ENCODE measurements at places on chromosomes 5 and 9.
A peak's percentile ranks its signal among the peaks of the same experiment; 100 is the strongest.

DNA sequence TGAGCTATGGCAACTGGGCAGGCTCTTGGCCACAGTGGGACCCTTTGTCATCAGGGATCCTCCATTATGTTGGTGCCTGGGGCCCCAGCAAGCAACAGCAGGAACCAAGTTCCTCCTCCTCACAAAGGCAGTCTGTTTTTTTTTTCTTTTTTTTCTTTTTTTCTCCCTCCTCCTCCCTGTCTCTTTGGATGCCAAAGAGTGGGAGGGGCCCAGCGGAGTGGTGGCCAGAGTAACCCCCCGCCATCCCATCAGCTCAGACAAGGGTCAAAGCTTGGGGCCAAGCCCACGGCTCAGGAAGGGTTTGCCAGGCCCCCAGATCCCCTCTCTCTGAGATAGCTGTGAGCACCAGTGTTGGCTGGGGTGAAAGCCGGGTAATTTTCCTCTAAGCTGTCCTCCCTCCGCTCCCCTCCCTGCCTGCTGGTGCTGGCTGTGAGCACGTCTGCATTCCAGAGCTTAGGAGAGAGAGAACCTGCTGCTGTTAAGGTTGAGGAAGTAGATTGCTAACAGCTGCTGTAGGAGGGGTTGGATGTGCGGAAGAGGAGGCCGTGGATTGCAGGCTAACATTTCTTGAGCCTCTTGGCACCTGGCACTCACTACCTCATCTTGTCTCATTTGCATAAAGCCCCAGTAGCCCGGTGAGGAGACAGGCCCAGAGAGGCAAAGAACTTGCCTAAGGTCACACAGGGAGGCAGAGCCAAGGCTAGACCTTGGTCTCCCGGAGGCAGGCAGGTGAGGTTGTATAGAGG is 21.2 kb downstream of the GSN start:
- peak; percentile 61 for DNase-seq

- peak; percentile 17 for DNase-seq
Measured at GRCh38 chr5:34957857-34958690, 28.7 kb downstream of the DNAJC21 start.

GRCh38 chr5:106171132-106171531 is 1499.6 kb downstream of the EFNA5 start:
- DNase-seq, result no peak

DNA sequence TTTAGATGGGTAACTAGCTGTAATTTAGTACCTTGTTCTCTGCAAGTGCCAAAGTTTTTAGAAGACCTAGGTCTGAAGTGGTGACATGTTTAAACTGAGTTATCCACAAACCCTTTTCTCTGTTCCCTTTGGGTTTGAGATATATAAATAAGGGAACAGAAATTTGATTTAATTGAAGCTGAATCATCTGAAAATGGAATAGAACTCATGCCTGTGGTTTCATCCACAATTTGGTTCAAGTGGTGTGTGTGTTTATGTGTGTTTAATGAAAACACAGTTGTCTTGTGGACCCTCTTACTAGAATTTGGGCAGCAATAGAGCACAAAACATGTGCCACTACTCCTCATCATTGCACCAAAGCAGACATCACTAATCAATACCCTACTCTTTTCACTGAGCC is 216.9 kb downstream of the GLIS3 start:
- DNase-seq, result no peak

DNA sequence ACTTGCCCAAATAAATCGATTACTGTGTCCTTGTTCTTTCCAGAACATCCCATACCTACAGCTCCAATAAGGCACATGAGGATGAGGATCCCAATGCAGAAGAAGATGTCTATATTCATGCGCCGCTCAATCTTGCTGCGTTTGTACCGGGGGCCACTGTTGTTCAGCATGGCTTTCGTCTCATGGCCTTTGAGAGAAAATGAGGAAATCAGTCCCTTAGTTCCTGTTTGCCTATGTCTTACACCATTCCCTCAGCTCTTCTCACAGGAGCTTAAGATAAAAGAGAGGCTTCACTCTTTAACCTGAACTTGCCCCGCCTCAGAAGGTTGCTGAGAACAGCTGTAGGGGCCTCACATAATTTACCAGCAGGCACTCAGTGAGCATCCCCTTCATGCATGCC is 211.6 kb downstream of the ATP10B start:
- no peak for DNase-seq

- DNase-seq, result no peak
Measured at GRCh38 chr5:52811067-52811749, 23.5 kb downstream of the ITGA1 start.

- DNase-seq, result no peak
Measured at GRCh38 chr5:134611515-134611914, 21.1 kb downstream of the SAR1B start.

DNA sequence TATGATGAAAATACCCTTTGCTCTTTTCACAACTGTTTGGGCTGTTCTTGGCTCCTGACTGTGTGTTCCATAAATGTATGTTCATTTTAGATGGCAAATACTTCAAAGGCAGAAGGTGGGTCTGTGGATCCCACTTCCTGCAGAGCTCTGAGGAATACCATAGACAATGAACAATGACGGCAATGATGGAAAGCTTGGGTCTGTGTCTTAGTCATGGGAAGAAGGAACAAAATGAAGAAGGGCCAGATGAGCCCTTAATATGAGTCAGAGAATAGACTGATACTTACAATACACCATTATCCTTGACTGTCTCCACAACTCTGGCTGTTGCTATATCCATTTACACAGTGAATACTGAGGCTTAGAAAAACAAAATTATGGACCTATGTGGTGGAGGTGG is 126.0 kb downstream of the SLIT3 start:
- DNase-seq, result no peak

DNA sequence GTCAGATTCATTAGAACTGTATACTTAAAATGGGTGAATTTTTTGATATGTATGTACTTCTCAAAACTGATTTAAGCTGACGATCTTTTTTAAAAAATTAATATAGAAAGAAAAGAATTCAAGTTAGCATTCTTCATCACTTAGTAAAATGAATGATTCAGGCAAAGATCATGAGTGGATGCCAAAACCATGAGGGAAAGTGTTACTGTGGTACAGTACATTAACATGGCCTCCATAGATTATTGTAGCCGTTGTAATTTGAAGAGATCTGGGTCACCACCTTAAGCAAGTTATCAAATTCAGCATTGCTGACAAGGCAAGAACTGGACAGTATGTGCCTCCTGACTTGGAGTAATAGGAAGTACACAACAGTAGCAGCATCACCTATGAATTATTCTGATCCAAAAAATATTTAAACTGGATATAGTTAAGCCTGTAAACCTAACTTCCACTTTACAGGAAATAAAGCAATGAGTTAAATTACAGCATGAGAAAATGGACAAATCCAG is 29.7 kb downstream of the C9orf85 start:
- no peak for DNase-seq
